ENCODE measurements at places on chromosomes 3 and 15.

GRCh38 chr15:77772641-77773402 lies 140.1 kb upstream of the LINGO1 start:
- DNase-seq, result no peak

- no peak for DNase-seq
These were observed 23.1 kb downstream of the TP53BP1 start for GRCh38 chr15:43469867-43470266.

DNA sequence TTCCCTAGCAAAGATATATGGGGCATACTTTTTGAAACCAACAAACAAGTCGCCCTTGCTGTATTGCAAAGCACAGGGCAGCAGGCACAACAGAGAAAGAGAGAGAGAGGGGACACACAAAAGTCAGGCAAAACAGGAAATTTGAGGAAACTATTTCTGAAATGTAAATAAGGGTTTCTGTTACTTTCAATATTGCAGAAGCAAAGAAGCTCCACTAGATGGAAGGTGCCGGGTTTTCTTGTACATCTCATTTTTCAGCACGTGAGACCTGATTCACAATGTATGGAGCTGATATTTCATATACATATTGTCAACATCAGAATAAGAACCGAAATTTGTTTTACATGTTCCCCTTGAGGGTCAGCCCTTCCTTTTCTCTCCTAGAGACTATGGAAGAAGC lies 127.4 kb downstream of the FOXP1 start:
- DNase-seq, result no peak

GRCh38 chr3:144259267-144259666 lies 287.6 kb downstream of the DIPK2A start:
- no peak for DNase-seq

GRCh38 chr3:143201870-143202752 lies 82.5 kb downstream of the CHST2 start:
- no peak for DNase-seq

All from T-helper 2 cell treated with Interferon-gamma antibody and Interleukin-4, amounts not matched to agents 5 μg/mL and 100 μg/mL, for 36 hours (primary cell).